ENCODE measurements at places on chromosomes 12 and 14.

DNA sequence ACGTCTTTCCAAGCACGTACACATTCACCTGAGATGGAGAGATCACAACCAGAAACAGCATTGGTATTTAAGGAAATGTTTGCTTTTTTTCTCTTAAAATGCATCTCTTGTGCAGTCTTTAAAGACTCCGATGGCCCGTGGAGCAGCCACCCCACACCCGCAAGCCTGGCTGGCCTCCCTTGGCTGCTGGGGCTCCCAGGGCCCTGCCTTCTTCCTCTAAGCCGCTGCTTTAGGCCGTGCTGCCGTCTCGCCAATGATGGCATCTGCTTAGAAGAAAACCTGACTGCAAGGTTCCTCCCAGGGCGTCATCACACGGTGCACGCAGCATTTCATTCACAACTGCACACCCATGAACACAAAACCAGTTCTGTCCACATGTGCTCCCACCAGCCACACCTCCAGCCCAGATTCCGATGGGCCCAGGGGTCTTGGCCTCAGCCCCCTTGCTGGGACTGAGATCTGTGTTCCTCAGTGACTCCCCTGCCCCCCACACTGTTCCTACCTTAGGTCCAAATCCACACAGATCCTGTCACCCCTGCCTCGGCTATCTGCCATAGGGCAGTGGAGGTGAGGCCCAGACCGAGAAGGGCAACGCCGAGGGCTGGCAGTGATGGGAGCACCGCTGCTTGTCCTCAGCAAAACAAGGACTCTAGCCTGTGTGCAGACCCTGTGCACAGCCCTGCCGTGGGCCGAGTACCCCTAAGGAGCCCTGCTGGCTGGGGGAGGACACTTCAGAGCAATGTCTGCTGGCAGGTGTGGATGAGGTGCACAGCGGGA, 4.4 kb downstream of the BTBD6 start:
- no peak overlapping the region for H3K4me3 ChIP-seq
- H3K27ac ChIP-seq, result no peak overlapping the region
- DNase-seq, result no peak
- no peaks in the 10 kb centered on the region for H3K27me3 ChIP-seq
- peaks cover 12% of the 10 kb centered on the region for H3K4me1 ChIP-seq

DNA sequence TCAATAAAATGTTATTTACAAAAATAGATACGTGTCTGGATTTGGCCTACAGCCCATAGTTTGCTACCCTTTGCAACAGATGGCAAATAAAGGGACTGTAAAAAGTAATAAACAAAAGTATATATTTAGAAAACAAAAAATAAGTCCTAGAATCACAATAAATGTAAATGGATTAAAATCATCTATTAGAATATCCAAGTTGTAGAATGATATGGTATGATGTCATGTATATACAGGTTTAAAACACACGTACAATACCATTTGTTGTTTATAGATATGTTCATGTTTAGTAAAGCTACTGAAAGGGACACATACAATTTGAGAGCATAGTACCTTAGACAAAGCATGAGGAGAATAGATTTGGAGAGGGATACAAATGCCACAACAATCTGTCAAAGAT, 219.5 kb downstream of the BCL11B start:
- H3K36me3 ChIP-seq, result no peaks in the 10 kb centered on the region
- no peaks in the 10 kb centered on the region for H3K4me1 ChIP-seq
- H3K27ac ChIP-seq, result no peak overlapping the region

DNA sequence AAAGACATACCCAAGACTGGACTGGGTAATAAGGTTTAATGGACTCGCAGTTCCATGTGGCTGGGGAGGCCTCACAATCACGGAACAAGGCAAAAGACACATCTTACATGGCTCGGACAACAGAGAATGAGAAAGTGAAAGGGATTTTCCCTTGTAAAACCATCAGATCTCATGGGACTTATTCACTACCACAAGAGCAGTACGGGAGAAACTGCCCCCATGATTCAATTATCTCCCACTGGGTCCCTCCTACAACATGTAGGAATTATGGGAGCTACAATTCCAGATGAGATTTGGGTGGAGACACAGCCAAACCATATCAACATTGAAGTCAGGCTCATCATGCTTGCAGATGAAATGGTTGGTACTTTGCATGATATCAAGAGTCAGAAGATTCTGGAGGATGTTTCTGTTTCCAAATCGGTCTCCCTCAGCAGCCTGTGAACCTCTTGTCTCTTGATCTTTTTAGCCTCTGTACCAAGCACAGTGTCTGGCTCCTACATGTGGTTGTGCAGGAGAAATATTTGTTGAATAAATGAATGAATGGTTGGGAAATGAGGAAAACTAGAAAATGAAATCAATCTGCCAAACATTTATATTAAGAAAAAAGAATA, 98.6 kb downstream of the VRK1 start:
- no peak overlapping the region for H3K4me3 ChIP-seq
- no peak overlapping the region for H3K27ac ChIP-seq
- DNase-seq, result no peak
- no peaks in the 10 kb centered on the region for H3K4me1 ChIP-seq
- no peaks in the 10 kb centered on the region for H3K36me3 ChIP-seq

- no peak overlapping the region for H3K27ac ChIP-seq
- peak; percentile 95 for DNase-seq
- no peaks in the 10 kb centered on the region for H3K27me3 ChIP-seq
- H3K36me3 ChIP-seq, result no peaks in the 10 kb centered on the region
- peaks cover 7% of the 10 kb centered on the region for H3K4me1 ChIP-seq
- H3K4me3 ChIP-seq, result no peak overlapping the region
Observed at GRCh38 chr12:88308825-88309224, 166.7 kb downstream of the TMTC3 start.

Data from IMR-90 (cell line).